Brain (organoid and tissue), 16 donors: ENCODE measurements at places on chromosomes 16 and 17.

DNA sequence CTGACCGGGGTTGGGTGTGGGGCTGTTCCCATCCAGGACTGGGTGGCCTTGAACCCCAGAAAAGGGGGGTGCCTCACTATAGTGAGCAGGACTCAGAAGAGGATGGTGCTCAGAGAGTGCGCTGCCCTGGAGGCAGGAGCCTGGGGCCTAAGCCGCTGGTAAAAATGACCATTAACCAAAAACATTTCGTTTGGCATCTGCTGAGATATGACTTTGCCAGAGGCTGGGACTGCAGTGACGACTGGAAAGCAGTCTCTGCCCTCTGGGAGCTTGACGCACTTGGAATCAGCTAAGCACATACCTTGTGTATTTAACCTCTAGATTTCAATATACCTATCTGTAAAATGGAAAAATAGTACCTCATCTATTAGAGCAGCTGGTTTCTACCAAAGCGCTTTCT is 7.2 kb upstream of the CRHR1 start:
- no peak for DNase-seq

GRCh38 chr16:81623365-81624102 is 155.6 kb upstream of the PLCG2 start:
- DNase-seq, result peak; percentile 78

- no peak for DNase-seq
Measured at GRCh38 chr16:11539641-11540050, 47.1 kb downstream of the LITAF start.

DNA sequence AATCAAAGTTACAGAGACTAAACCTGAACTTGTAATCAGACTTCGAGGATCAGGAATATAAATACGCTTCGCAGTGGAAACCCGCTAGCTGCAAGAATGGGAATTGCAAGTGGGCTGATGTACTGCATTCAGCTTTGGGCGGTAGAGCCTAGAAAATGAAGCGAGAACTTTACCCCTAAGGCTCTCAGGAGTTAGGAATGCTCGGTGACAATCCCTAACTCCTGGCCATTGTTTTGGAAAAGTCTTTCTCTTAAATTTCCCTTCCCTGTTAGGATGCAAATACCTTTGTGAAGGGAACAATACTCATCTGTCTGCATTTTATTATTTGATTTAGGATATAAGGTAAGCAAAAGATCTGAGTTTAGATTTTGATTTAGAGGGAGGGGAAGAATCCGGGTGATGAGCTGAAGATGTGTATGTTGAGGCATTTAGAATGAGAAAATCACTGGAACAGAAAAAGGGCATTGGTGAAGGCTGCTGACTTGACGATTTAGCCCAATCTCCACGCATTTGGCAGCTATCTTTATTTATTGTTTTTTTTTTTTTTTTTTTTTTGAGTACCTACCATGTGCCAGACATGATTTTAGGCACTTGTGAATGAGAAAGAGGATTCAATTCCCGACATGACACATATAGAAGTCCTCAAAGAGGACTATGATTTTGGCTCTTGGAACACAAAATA is 2.2 kb upstream of the TOX3 start:
- peak; percentile 79 for DNase-seq

DNA sequence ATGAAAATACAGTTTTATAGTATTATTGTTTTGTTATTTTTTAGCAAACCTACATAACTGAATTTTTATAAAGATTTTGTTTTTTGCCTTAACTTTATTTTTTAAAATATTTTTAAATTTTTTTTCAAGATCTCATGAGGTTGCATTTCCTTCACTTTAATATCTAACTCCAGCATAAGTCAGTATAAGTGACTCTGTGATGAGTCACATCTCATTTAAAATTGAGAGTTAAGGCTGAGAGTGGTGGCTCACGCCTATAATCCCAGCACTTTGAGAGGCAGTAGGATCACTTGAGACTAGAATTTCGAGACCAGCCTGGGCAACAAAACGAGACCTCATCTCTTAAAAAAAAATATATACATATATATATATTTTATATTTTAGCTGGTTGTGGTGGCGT is 44.0 kb downstream of the NLK start:
- DNase-seq, result no peak

DNA sequence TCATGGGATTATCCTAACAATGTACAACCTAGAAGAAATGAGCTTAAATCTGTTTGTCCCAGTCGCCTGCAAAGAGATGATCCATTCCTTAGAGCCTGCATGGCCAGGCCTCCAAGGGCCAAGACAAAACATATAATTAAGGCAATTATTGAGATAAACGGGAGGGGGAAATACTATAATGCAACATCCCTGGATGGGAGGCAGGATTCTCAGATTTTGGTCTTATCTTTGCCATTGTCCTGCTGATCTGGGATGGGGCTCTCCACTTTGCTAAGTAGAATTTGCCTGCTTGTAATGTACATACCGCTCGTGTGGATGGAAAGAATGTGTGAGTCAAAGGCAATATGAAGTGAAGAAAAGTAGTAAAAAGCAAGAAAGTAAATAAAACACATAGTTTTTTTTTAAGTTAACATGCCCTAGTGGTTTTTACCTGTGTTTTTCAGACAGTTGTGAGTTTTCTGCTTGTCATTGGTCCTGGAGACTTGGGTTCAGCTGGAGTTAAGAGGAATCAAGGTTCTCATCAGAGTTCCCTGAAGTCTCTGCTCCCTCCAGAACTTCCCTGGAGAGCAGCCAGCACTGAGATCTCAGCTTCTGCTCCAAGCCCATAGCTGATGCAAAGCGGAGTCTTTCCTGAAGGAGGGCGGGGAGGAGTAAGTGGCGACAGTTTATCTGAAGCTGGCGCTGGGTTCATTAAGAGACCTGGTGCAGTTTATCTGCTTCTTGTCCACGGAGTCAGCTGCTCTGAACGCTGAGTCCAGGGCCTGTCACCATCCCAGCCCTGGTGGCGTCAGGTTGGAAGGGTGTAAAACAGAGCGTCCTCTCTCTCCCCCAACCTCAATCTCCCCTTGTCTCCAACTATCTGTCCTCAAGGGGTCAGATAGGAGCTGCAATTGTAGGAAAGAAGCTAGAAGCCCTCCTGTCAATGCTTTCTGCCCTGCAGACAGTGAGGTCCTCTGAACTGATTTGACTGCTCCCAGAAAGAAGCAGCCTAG is 30.1 kb downstream of the HOXB1 start:
- DNase-seq, result no peak

DNA sequence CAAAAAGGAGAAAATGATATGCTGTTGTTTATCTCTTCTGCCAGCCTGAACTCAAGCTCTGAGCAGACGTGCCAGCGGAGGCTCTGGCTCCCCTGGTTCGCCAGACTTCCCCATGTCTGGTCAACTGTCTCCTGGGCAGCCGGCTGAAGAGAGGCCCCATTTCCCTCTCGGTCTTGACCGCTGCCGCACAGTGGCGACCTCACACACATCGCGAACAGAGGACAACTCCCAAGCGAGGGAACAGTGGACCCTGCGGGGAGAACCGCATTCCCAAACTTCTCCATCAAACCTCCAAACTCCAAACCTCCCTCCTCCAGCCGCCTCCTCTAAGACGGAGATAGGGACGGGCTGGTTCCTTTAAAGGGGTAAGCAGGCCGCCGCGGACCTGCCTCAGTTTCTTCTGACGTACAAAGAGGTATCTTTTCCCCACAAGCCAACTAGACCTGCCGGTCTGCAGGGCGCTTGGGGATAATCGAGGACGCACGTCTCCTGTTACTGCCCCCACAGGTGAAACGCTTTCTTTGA is 24.9 kb upstream of the RFFL start:
- peak; percentile 66 for DNase-seq

- DNase-seq, result no peak
Measured at GRCh38 chr17:57535249-57535966, 209.7 kb downstream of the CCDC182 start.

GRCh38 chr17:65170839-65171238 is 33.7 kb downstream of the RGS9 start:
- peak; percentile 91 for DNase-seq

DNA sequence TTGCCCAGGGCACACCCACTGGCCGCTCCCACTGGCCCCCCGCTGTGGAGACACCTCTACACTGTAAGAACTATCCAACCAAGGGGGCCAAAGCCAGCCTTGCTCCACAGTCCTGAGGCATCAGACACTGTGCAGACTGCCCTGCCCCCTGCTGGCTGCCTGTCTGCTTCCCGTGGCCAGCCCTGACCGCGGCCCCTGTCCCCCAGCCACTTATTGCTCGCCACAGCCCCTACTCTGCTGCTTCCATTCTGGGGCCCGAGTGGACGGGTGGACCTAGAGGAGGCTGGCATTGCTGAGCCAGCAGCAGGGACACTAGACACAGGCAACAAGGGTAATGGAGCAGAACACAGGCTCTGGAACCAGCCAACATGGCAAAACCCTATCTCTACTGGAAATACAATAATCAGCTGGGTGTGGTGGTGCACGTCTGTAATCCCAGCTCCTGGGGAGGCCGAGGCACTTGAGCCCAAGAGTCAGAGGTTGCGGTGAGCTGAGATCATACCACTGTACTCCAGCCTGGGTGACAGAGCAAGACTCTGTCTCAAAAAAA is 19.7 kb upstream of the LRRC37A3 start:
- DNase-seq, result no peak

GRCh38 chr16:57892041-57892440 is 78.9 kb downstream of the CNGB1 start:
- no peak for DNase-seq

DNA sequence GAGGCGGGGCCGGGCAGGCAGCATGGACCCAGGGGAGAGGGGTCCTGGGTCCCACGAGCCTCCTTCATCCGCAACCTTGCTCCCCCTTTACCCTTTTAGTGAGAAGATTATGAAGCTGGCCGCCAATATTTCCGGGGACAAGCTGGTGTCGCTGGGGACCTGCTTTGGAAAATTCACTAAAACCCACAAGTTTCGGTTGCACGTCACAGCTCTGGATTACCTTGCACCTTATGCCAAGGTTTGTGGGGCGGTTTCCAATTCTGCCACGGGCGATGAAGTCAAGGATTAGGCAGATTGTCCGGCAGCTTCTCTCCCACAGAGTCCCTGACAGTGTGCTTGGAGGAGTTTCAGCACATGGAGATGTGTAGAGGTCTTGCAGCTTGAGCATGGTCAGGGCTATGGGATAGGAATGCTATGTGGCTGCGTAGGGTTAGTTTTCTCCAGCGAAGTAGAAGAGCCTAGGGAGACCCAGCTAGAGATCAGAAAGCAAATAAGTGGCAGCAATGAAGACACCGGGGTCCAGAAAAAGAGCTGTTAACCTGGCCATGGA is 598 bp downstream of the NIP7 start:
- DNase-seq, result no peak

DNA sequence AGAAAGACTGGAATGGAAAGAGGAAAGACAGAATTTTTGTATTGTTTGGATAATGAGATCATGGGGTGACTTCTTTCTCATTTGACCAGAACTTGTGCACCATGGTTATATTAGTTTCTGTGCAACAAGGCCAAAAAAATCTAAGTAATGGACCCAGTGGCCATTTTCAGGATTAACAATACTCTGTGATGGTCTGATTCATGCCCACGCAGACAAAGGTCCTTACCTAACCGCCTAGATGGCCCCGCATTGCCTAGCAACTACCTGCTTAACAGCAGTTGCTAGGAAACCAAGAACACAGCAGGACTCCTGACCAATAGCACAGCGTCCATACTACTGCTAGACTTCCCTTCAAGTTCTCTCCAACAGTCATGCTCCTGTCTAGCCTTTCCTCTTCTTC is 22.4 kb downstream of the MIS12 start:
- peak; percentile 95 for DNase-seq

GRCh38 chr17:57458718-57459285 is 202.5 kb downstream of the MSI2 start:
- DNase-seq, result no peak

DNA sequence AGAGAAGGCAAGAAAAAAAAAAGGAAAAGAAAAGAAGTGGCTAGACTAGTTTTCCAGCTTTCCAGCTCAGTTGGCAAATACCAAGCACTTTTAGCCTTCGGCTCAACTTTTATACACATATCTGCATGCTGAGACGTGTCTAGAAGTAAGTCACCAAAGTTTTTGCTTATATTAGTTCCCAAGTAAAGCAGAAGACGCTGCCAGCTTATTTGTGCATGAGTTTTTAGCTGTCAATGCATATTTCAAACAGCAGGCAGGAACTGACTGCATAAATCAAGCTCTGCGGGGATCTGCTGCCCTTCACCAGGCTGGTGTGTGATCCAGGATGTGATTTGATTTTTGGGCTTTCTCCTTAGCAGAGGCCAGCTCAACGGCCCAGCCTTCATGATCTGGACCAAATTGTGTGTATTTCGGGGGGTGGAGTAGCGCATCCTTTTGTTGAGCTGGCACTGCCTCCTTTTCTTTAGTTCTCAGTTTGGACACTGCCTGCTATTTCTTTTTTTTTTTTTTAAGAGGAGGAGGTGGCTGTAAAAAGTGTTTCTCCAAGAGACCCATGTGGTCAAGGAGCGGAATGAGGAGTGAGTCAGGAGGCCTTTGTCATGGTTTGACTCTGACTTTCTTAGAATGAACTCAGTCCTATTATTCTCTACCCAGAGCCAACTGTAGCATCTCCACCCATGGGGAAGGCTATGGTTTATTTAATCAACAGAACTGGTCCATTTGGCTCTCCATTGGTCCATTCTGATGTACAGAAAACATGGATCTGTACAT is 162.6 kb upstream of the XYLT1 start:
- DNase-seq, result no peak
